ENCODE measurements at places on chromosomes 11 and 22.
A peak's percentile ranks its signal among the peaks of the same experiment; 100 is the strongest.

- no peak for DNase-seq
Observed at GRCh38 chr22:44120314-44120704, 60.4 kb upstream of the PARVG start.

DNA sequence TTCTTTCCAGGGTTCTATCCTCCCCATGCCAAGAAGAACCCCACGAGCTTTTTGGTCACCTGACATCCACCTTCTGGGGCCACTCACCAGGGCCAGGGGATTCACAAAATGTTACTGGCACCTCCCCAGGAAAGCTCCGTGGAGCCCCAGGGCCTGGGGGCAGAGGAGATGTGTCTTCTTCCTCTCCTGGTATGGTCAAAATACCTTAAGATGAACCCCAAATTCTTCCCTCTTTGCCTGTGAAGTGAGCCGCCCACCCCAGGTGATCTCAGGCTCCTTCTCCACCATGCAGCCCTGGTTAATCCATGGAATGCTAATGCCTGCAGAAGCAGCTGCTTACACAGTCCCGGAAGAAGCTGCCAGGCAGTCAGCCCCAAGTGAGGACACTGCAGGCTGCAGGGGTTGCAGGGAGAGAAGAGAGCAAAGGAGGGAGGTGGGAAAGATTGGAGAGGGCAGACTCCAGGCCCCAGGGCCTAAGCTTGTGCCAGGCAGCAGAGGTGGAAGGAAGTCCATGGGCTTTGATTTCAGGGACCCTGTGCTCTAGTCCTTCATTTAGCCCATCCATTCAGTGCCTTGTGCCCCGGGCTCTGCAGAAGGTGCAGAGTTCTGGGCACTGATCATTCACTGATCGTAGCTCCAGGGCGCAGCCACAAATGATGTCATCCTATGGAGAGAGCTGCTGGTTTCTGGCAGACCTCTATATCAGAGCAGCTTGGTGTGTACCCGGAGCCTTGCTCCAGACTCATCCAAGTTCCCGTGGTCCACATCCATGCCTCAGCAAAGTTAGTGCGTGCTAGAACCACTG is 127.9 kb upstream of the NECTIN1 start:
- no peak for DNase-seq

- no peak for DNase-seq
Observed at GRCh38 chr11:34204396-34205279, 99.2 kb downstream of the NAT10 start.

DNA sequence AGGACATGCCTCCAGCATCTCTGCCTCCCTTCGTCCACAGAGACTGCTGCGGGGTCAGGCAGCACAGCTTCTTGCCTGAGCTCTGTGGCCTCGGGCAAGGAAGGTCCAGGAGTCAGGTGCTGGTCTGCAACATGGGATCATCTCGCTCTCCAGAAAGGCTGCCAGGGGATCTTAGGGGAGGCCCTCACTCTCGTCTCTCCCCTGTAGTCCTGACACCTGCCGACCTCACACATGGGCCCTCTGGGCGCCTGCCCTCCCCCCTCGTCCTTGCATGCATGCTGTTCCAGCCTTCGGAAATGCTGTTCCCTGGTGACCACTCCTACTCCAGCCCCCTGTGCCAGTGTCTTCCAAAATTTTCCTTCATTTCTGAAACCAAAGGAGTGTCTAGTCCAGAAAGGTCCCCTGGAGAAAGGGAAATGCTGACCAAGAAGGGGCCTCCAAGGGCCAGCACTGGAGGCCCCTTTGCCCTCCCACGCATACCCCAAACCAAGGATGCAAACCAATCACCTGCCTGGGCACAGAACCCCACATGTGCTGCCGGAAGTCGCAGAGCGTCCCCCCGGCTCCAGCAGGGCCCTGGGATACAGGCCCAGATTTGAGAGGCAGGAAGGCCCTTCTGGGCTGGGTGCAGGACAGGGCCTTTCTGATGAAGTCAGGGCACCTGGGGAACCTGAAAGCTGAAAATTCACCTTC is 41.0 kb downstream of the IGF2 start:
- DNase-seq = no peak

GRCh38 chr11:91248199-91248807 is 976.3 kb upstream of the FAT3 start:
- DNase-seq = no peak

- peak; percentile 72 for DNase-seq
Observed at GRCh38 chr22:43110444-43110926, at the start of gene BIK. TSS of gene BIK (plus strand) at chr22:43110750. CDS start at chr22:43124023, 13,273 bp downstream.

- no peak for DNase-seq
Observed at GRCh38 chr11:119470317-119471291, 47.6 kb upstream of the THY1 start.

DNA sequence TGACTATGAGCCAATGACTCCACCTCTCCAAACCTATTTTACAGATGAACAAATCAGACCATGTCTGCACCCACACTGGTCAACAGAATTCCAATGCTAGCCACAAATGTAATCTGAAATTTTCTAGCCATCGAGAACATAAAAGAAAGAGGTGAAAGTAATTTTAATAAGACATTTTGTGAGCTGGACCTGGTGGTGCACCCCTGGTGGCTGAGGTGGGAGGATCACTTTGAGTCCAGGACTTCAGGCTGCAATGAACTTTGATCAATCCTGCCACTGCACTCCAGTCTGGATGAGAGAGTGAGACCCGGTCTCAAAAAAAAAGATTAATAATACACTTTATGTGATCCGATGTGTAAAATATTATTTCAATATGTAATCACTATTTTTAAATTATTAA is 9.4 kb upstream of the RNF185 start:
- peak; percentile 73 for DNase-seq

GRCh38 chr11:3196161-3197043 is 22.2 kb downstream of the MRGPRG start:
- DNase-seq = no peak

GRCh38 chr11:75147875-75148263 is 3.0 kb upstream of the SLCO2B1 start:
- no peak for DNase-seq

DNA sequence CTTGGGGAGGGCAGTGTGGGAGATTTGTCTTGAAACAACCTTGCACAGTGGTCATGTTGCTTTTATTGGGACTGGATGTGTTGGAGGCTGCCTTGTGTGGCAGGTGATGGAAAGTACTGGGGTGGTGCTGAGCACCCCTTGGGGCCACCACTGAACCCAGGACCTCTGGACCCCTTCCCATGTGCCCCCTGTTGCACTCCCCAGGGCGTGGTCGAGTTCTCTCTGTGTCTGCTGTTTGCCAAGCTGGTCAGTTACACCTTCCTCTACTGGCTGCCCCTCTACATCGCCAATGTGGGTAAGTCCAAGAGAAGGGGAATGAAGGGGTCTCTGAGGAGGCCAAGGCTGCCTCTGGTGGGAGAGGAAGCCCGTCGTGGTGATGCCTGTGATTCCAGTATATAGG is 18.9 kb downstream of the SLC37A2 start:
- no peak for DNase-seq

- peak; percentile 34 for DNase-seq
Observed at GRCh38 chr11:9120664-9121468, 29.5 kb upstream of the SCUBE2 start.

DNA sequence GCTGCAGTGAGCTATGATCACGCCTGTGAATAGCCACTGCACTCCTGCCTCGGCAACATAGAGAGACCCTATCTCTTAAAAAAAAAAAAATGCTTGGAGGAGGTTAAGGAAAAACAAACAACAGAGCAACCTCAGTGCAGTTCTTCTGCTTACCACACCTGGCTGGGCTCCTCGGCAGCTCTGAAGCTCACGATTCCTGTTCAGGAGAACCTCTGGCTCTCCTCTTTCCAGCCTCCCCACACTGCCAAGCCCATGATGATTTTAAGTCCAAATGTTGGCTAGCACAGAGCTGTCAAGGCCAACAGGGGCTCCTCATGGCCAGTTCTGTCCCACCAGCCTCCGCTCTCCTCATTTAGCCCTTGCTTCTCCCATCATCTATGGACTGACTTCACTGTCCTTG is 69.7 kb upstream of the ARFGAP3 start:
- no peak for DNase-seq

DNA sequence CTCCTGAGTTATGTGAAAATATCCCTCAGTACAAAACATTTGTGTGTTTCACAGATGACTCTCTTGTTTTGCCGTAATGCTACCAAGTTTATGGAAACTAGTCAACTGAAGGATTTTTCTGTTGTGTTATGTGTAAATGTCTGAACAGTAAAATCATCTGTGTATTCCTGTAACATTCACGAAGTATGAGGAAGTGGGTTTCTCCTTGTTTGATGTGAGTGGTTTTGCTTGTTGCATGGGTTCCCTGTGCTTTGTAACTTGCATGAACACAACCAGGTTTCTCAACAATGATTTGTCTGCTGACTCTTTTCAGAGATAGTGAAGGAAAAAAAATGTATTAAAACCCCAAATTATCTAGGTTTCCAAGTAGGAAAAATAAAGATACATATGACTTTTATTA is 138.1 kb downstream of the PGR start:
- DNase-seq = no peak

GRCh38 chr11:69367211-69367964 is 73.4 kb downstream of the MYEOV start:
- no peak for DNase-seq

GRCh38 chr22:27783436-27784119 is 18.0 kb downstream of the MN1 start:
- DNase-seq = no peak

GRCh38 chr11:106088896-106089295 is 11.4 kb downstream of the AASDHPPT start:
- no peak for DNase-seq

- DNase-seq = no peak
Observed at GRCh38 chr11:20235164-20235563, 74.9 kb upstream of the DBX1 start.

DNA sequence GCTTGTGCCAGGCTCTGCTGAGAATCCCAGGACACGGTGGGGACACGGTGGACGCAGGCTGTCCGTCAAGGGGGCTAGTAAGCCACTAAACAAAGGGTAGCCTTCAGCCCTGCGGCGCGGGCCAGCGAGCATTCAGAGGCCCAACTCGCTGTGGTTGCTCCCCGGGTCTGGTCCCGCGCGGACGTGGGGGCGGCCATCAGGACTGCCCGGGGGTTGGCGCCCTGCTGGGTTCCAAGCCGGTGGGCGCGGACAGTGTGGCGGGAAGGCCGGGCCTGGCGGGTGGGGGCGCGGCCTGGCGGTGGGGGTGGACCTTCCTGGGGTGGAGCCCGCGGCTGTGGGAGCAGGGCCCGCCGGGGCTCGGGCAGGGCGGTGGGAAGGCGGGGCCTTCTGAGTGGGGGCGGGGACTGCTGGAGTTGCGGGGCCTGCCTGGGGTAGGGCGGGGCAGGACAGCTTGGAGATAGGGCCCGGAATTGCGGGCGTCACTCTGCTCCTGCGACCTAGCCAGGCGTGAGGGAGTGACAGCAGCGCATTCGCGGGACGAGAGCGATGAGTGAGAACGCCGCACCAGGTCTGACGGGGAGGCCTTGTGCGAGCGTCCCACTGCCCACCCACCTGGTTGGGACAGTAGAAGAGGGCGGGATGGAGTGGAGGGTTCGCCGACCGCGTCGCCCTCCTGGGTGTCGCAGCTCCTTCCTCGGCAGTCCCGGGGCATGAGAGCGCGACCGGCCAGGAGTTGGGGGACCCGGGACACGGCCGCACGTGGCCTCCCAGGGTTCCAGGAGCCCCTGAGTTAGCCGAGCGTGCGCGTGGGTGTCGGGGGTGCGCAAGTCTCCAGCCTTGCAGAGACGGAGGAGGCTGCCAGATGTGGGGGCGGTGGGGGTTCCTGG is at the start of gene SERHL2:
Gene SERHL2 (plus strand): TSS at position 482 of the 887 bp plus-strand sequence. CDS start 65 bp downstream, at position 547.
- DNase-seq = peak; percentile 95

- DNase-seq = no peak
Observed at GRCh38 chr11:59456661-59457060, at the start of gene OR4D6. TSS of gene OR4D6 (plus strand) at chr11:59456961. CDS start at chr11:59456961, 0 bp downstream.

- no peak for DNase-seq
Observed at GRCh38 chr11:78082146-78082545, 2.5 kb upstream of the NDUFC2 start.

GRCh38 chr11:16095756-16096155 is 260.6 kb downstream of the SOX6 start:
- DNase-seq = no peak

DNA sequence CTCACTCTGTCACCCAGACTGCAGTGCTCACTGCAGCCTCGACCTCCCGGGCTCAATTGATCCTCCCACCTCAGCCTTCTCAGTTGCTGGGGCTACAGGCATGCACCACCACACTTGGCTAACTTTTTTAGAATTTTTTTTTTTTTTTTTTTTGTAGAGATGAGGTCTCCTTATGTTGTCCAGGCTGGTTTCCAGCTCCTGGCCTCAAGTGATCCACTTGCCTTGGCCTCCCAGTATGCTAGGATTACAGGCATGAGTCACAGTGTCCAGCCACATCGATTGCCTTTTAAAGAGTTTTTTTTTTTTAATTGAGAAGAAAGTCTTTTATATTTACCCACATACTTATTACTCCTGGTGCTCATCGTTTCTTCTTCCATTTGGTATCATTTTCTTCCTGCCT is 30.0 kb downstream of the PARVG start:
- no peak for DNase-seq

DNA sequence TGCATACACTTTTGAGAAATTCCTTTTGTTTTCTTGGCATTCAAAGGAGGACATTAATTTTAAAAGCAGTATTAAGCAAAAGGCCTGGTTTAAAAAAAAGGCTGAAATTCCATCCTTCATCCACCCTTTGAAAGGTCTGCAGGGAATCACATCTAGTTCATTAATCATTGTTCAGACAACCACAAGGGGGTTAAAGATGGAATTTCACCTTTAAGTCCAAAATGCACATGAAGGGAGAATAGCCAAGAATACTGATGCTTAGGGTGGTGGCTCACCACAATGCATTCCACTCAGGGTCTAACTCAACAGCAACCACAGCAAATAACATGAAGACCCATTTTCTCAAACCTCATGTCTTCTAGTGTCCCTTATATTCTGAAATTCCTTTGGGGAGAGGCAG is 256.9 kb downstream of the CADM1 start:
- no peak for DNase-seq

DNA sequence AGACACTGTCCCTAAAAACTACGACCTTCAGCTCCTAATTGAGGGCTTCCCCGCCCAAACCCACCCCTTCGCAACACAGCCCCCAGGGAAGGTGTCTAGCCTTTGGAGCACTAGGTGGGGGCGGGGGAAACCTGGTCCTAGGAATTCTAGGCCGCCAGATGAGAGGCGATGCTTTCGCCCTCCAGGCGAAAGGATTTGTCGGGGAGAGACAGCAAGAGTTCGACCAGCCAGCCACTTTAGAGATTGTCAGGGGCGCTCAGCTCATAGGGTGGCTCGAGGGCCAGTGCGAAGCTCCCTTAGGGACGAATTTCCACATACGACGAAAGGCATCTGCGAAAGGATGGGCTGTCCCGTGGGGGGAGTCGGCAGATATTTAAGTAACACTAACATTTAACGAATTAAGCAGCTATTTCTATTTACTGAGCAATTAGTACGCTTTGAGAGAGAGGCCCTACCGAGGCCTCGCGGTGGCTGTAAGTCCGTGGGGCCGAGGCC is 5.3 kb downstream of the CD248 start:
- DNase-seq = peak; percentile 86

- DNase-seq = no peak
Observed at GRCh38 chr22:23023294-23023693, 47.0 kb upstream of the GNAZ start.

GRCh38 chr11:127531167-127531566 is 530.6 kb upstream of the KIRREL3 start:
- no peak for DNase-seq
